ENCODE measurements at places on chromosomes 5 and 9.

DNA sequence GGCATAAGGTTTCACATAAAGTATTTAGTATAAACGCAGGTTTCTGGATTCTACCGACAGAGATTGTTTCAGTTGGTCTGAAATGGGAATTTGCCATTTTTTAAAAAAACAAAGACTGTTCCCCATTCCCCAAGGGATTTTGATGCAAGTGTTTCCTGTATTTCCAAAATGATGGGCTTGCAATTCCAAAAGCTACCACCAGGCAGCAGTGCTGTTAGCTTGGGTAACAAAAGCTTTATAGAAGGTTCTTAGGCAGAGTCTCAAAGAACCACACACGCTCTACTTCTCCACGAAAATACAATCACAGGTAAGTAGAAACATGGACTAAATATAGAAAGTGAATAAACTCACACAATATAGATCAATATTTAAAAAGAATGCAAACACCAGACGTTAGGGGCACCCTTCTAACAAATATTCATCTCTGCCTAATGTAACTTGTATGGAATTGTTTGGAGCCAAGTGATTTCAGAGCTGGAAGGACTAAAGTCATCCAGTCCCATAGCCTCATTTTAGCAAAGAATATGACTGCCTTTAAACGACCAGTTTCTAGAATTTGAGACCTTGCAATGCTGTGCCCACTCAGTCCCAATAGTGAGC lies 154.3 kb downstream of the SPOCK1 start:
- DNase-seq = no peak

DNA sequence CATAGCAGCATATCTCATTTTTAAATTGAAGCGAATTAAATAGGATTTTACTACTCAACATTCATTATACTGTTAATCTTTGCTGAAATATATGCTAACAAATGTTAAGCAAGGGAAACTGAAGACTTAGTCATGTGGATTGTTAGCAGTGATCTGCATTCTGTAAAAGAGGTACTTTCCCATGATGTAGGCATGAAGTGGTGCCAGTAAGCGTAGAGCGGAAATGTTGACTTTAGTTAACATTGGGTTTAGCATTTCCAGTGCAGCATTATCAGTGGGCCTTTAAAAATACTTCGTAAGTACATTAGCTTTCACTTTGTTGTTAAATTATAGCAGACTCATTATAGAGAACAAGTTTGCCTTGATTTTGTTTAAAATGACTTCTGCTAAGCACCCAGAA lies 130.3 kb downstream of the CDC42SE2 start:
- DNase-seq = peak; percentile 31

- no peak for DNase-seq
Measured at GRCh38 chr5:90483206-90483605, 8.5 kb downstream of the POLR3G start.

- DNase-seq = no peak
Measured at GRCh38 chr5:36536616-36537005, 69.8 kb upstream of the SLC1A3 start.

GRCh38 chr5:24065779-24066178 lies 558.4 kb downstream of the PRDM9 start:
- no peak for DNase-seq

DNA sequence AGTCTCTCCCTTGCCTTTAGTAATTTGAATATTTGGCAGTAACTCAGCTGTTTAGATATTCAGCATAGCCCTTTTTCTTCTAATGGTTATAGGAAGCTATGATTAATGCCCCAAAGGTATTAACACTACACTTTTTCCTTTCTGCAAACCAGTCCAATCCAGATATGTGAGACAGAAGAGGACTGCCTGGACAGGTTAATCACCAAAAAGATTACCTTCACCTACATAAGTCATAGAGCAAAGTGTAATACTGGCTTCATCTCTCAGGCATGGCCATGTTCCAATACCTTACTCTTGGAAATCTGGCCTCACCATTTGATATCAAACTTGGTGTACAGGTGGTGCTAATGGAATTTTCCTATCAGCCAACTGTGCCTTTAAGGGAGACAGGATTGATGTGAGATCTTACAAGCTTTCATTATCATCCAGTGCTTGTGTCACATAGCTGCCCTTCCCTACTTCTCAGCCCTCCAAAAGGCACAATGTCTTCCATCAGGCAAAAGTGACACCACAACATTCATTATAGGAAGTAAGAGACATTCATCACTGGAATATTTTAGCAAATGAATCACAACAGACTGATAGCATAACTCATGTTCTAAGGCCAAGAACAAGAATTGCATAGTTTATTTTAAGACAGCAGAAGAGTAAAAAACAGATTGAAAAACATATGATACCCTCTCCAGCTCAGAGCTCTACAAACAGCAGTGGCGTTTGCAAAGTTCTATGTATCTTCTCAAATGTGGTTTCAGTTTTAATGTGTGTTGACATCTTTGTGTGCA lies 91.2 kb upstream of the PAM start:
- DNase-seq = no peak

DNA sequence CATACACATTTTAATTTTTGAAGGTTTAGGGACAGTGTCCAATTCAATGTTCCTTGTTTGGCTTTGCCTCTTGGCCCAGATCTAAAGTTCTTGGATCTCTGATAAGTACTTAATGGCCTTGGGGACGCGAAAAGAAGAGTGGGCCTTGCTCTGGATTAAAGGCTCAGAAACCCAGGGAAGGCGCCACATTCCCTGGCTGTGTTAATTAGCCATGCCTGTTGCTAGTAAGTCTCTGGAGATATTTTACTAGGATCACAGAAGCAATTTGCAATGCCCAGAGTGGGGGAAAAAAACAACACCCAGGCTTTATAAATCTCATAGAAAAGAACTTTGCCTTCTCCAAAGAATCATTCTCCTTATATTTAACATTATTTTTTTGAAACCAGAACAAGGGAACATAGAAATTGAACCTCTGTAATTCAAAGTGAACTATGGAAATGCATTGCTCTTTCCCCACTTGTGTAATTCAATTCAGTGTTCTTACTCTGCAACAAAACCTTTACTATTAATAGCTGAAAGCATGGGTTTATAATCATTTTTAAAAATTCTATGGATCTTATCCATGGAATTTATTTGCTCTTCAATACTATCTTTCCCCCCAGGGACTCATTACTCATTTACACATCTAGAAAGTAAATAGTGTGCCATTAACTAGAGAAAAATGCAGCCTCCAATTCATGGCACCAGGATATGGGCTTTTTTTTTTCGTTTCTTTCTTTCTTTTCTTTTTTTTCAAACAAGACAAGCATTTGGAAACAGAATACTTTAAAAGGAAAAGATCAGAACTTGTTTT lies 172.2 kb upstream of the ANKRD55 start:
- no peak for DNase-seq

DNA sequence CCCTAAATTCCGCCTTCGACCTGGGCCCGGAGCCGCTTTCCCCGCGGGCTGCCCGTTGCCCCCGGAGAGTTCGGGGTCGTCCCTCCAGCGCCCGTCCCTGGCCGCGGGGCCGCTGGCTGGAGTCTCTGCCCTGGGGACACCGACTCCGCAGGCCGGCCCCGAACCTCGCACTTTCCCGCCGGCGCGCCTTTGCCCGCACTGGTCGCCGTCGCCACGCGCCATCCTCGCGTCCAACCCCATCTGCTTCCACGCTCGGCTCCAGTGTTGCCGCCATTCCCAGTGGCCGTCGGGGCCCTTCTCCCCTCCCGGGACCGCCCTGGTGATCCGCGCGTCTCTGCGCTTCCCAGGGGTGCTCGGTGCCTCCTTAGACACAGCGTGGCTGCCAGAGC lies 11.0 kb downstream of the LHX3 start:
- DNase-seq = no peak

DNA sequence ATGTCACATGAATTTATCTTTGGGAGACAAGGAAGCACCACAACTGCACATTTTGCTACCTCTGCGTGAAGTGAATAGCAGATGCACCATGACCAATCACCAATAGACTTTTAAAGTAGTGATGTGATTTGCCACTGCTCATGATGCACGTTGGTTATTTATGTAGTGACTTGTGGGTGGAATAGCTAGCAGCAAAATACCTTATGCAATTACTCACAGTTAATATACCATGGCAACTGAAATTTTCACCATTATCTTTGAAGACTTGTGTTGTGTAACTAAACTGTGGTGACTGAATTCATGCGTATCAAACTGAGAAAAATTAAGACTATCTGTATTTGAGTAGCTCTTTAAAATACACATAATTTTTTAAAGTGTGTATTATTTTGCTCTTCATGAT lies 46.2 kb upstream of the TUSC1 start:
- no peak for DNase-seq

DNA sequence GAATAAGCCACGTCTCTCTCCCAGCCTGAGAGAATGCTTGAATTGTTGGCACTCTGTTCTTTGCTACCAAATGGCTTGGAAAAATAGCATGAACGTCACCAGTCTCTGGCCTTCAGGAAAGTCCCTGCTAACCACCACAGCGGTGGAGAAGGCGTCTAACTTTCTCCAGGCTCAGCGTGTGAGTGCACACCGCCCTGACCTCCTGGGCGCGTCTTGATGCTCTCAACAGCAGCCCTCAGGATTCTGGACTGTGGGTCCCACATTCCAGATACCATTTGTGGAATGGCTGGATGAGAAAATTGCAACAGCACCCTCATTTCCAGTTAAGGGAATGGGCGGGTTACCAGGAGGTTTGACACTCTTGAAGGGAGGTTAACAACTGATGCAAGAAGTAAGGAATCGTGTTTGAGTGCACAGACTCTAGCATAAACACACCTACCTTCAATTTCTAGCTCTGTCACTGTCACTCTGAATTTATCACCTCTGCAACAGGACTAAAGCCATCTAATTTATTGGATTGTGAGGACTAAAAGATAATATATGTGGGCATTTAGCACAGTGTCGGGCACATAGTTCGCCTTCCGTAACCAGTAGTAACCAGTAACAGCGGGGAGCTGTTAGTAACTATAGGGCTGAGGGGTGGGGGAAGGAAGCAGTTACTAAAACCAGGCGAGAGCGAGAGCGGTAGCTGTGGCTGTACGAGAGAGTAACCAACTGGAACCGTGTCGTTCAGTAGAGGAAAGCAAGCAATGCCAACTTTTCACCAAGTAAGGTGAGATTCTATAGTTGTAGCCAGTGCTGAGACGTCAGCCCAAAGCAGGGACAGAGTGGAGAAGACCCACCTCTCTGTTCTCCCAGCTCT lies 807 bp upstream of the PLGRKT start:
- peak; percentile 29 for DNase-seq

GRCh38 chr5:115180165-115180709 lies 10.5 kb upstream of the TRIM36 start:
- DNase-seq = peak; percentile 50

- no peak for DNase-seq
Measured at GRCh38 chr9:14830057-14830456, 80.2 kb downstream of the FREM1 start.

DNA sequence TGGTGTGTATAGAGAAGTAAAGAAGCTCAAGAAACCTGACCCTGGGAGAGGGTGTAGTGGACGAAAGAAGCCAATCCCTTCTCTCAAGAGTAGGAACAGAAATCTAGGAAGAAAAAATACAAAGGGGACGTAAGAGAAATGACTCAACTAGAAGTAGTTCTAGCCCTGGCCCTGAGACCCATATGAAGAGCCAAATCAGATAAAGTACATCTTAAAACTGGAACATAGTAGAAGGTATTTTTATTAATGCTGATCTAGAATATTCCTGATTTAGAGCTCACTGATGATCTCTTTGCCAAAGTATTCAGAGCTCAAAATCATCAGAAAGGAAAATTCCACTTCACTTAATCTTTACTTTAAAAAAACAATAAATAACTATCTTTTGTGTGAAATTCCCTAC lies 184.8 kb downstream of the MLLT3 start:
- no peak for DNase-seq

DNA sequence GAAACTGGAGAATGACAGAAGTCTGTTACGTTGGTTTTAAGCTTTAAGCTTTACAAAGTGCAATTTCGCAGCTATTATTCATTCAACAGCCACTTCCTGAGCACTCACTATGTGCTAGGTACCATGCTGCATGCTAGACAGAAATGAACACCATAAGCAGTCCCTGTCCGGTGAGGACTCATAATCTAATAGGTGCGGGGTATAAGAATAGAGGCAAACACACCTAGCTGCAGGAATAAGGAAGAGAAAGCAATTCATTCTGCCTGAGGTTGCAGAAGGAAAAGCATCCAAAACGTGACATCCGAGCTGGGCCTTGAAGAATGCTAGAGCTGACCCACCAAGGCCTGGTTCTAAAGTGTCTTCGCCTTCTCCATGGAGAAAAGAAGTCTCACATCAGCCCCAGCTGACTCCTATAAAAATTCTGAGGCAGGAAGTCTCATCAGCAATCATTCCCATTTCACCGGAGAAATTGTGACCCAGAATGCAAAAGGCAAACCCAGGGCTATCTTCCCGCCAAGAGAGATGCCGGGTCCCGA lies 542 bp downstream of the FKBP15 start:
- DNase-seq = no peak

GRCh38 chr9:129679537-129679936 lies 14.1 kb downstream of the PRRX2 start:
- DNase-seq = no peak

DNA sequence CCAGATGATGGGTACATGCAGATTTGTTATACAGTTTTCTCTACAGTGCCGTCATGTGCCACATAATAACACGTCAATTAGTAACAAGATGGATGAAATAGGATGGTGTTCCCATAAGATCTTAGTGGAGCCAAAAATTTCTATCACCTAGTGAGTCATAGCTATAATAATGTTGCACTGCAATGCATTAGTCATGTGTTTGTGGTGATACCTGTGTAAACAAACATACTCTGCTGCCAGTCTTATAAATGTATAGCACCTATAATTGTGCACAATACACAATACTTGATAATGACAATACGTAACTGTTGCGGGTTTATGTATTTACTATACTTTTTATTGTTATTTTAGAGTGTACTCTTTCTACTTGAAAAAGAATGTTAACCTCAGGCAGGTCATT lies 865.4 kb downstream of the MAT2B start:
- no peak for DNase-seq

DNA sequence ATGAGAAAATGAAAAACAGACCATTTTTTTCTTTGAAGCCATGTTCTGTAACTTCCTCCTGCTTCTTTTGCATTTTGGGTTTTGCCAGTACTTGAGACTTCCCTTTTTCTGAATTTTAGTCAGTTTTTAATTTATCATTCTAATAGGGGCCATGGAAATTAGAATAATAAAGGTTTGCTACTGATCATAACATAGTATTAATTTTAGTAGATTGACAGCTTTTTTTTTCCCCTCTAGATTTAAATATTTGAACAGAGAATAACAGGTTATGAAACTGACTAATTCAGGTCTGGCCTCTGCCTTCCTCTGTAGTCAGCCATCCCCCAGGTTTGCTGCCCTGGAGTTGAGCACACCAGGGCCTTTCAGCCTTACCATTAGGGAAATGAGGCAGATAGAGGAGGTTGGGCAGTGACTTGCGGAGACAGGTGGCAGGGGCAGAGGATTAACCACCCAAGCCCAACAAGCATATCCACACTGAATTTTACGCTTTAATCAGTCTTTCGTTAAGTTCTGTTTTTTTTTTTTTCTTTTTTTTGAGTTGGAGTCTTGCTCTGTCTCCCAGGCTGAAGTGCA lies 80.1 kb upstream of the TNFAIP8 start:
- no peak for DNase-seq

- no peak for DNase-seq
Measured at GRCh38 chr9:69655065-69655464, 17.1 kb downstream of the APBA1 start.

GRCh38 chr5:109413458-109413857 lies 3.7 kb upstream of the PJA2 start:
- DNase-seq = peak; percentile 59

GRCh38 chr5:133824661-133825254 lies 143.7 kb downstream of the C5orf15 start:
- DNase-seq = no peak

GRCh38 chr5:15574806-15575325 lies 74.9 kb downstream of the FBXL7 start:
- no peak for DNase-seq

GRCh38 chr9:137281345-137282116 lies 4.0 kb downstream of the TOR4A start:
- peak; percentile 38 for DNase-seq

Measured in femur (tissue), 1 donor.